ENCODE measurements at places on chromosomes 6 and 20.

GRCh38 chr6:43776115-43776798, 6.2 kb downstream of the VEGFA start:
- DNase-seq: no peak

GRCh38 chr6:91330896-91331295, 744.0 kb upstream of the MAP3K7 start:
- no peak for DNase-seq

DNA sequence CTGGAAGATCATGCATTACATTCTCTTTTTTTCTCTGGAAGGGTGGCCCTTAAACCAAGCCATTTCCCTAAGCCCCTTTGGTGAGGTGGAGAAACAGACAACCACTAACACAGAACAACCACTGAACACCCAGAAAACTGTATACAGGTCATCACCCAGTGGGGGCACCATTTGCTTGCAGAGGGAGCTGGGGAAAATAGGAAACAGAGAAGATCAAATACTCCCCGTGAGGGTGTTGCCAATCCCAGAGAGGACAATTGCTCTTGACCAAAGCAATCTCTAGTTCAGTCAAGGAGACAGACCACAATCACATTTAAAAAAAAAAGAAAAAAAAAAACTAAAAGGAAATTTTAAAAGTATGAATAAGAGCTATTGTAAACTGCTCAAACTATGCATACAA, 865 bp upstream of the DAAM2 start:
- DNase-seq: no peak

DNA sequence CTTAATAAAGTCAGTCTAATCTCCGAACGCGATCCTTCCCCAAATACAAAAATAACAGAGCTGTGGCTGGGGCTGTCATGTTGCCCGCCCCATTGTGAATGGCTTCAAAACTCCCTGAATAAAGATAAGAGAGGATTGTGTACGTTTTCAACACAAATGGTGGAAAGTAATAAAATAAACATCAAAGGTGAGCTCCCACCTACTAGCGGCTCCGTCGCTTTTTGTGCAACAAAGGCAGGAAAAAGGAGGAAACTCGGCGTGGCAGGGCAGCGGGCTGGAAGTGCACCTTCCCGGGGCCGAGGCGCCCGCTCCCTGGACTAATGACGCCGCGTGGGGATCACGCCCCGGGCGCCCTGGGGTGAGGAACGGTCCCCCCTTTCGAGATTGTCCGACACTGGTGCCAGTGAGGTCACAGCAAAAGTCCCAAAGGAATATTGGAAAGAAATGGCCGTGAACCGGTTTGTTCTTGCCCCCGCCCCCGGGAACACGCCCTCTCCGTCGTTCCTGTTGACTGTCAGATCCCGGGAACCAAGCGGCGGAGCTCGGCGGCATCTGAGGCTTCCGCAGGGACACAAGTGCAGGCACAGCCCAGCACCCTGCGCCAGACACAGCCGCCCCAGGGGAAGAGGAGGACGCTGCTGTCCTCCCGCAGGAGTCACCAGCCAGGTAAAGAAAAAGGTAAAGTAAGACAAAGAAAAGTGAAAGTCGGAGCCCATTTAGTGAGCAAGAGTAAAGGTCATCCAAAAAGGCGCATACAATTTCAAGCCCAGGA, 1.1 kb upstream of the FOXQ1 start:
- DNase-seq: no peak

DNA sequence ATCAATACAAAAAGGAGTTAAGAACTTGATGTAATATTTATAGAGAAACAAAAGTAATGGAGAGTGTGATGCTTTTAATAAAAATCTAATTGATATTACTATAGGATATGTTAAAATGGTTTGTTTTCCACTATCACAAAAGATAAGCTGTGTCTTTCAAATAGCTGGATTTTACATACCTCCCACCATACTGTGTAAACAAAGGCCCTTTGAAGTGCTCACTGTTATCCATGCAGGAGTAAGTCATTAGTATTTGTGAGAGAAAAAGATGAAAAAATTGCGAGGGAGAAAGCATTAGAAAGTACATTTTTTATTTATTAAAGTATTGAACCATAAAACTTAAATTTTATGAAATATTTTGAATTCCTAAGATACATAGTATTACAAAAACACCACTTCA, 733.0 kb downstream of the GRIK2 start:
- no peak for DNase-seq

- DNase-seq: no peak
Observed at GRCh38 chr6:170167657-170168159, 123.2 kb downstream of the DLL1 start.

GRCh38 chr6:21769405-21769861, 175.9 kb downstream of the SOX4 start:
- DNase-seq: no peak

GRCh38 chr20:39358052-39358451, 395.9 kb downstream of the DHX35 start:
- DNase-seq: no peak

- no peak for DNase-seq
Observed at GRCh38 chr6:144901412-144901811, 616.3 kb downstream of the UTRN start.

GRCh38 chr20:46004889-46005473, 3.7 kb upstream of the MMP9 start:
- DNase-seq: no peak

DNA sequence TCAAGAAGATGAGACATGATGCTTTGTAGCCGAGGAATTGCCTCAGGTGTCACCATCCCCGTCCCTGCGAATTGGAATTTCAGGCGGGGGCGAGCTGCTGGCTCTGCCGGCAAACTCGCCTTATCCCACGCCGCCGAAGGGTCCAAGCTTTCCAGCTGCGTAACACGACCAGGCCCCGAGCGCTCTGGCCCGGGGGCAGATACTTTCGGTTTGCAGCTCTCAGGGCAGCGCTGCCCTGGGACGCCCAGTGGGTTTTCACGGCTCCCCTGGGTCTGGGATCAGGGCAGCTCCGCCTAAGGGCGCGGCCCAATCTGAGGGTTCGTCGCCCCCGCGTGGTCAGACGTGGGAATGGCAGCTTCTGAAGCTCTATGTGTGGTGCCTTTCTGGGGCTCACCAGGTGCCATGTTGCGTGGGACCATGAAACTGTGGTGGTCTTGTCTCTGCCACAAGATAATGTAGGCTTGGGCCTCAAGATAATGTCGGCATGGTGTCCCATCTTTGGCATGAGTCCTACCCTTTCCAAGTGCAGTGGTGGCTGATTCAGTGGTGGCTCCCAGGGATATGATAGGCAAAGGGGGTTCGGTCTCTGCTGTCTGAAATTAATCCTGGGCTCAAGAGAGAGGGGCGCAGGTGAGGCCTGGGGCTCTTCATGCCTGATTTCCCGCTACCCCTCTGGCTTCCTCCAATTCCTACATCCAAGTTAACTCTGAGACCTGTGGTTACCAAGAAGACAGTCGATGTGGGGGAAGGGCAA, 21.0 kb downstream of the PIGT start:
- DNase-seq: peak; percentile 92

DNA sequence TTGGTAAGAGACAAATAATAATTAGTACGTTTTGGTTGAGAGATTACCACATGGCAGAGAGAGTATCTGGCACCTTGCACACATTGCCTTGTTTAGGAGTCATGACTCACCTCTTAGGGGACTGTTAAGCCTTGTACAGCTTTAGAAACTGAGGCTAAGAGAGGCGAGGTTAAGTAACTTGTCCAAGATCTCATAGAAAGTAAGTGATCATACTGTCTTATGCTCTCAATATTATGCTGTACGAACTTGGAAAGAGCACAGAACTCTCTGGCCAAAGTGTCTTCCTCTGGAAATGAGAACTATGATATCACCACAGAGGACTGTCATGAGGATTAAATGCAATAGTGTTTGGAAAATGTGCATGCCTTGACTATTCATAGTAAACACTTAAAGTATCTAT, 249.0 kb downstream of the UTRN start:
- DNase-seq: no peak

- DNase-seq: no peak
Observed at GRCh38 chr20:59178983-59179595, 15.5 kb downstream of the ZNF831 start.

- DNase-seq: no peak
Observed at GRCh38 chr6:118179048-118179447, 272.0 kb downstream of the SLC35F1 start.

Data from coronary artery (tissue), 2 donors.